ENCODE measurements at places on chromosomes 16 and 17.

GRCh38 chr16:17829811-17830210 is 359.1 kb upstream of the XYLT1 start:
- no peak for DNase-seq

- peak; percentile 7 for DNase-seq
These were observed 557.7 kb downstream of the MAF start for GRCh38 chr16:79042886-79043285.

DNA sequence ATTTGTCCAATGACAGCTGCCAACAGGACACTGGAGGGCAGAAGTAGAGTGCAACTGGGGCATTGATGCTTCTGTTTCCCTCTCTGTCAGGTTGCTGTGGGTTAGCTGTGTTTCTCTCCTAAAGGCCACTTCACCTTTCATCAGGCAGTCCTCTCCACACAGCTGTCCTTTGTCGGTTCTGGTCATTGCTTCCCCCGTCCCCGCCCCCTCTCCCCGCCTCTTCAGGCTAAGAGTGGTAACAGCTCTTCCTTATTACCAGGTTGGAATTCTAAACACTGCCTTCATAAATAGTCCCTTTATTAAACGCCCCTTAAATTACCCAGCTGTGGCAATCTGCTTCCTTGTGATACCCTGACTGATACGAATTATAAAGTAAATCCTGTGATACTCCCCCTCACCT is 31.8 kb upstream of the NSRP1 start:
- DNase-seq: no peak

- DNase-seq: no peak
These were observed 20.0 kb upstream of the HERPUD1 start for GRCh38 chr16:56911771-56912571.

DNA sequence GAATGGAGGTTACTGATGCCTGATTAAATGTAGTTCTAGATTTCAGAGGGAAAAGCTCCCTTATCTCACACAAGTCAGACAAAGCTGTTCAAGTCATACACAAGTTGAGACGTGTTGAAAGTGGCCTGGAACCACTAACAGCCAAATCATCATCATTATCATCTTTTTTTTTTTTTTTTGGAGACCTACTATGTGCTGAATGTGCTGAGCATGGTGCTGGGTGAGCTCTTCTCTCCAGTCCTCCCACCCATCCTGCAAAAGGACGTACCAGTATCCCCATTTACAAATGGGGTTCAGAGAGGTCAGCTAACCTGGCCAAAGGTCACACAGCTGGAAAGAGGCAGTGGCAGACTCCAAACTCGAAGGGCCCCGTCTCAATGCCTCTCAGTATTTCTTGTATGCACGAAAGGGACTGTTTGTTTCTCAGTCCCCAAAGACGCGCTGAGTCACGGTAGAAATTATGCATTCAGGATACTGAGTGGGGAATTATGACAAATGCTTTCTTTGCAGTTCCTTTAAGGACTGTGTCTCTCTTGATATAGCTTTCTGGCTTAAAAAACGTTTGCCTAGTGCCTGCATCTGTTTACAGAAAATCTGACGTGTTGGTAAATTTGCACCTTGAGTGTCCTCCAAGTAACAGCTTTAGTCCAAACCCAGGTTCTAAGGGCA is 235.5 kb downstream of the XYLT1 start:
- no peak for DNase-seq

All from activated T-cell treated with anti-CD3 and anti-CD28 coated beads for 24 hours (primary cell).